ENCODE measurements at places on chromosomes 16 and 17.

DNA sequence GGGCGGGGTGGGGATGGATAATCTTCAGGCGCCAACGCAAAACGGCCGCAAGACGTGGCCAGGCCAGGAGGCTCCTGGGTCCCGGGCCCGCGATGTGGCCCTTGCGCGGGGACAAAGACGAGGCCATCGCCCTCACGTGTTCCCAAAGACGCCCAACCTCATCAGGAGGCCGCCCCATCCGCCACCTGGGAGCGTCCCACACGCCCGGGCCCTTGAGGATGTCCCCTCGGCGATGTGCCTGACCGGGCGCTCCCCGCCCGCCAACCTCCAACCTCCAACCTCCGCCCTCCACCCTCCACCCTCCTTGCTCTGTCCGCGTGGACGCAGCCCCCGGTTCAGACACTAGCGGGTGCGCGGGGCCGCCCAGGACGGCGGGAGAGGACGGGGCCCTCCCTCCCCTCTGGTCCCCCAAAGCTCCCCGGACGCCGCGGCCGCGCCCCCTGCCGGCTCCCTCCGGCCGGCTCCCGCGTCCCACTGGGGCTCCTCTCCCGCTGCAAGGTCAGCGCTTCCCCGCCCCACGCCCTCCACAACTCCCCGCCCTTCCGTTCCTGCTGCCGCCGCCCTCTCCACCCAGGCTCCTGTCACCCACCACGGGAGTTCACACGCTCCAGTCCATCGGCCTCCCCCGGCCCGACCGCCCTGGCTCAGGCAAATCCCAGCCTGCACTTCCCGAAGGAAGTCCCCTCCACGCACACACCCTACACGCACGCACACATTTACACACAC is 250.8 kb upstream of the RPL38 start:
- DNase-seq = no peak

GRCh38 chr17:44385287-44386181 is 3.9 kb downstream of the ITGA2B start:
- peak; percentile 72 for DNase-seq

- DNase-seq = peak; percentile 51
These were observed 633 bp downstream of the TBC1D16 start for GRCh38 chr17:80034791-80035686.

DNA sequence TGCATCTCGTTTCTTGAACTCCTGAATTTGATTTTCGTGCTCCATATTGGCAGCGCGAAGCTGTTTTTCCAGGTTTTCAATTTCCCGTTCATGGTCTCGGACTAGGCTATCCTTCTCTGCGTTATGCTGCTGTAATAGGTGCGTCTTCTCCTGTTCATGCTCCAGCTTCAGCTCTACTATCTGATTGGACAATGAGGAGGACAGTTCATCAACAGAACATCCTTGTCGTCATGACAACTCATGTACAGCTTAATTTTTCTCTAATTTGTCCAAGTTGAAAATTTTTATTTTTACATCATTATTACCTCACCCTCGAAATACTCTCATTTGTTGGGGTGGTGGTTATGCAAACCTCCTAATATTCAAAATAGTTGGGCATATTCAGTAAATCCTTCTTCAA is 289.8 kb downstream of the CEP112 start:
- DNase-seq = no peak

- no peak for DNase-seq
These were observed 23.1 kb downstream of the STAT5A start for GRCh38 chr17:42311240-42312034.

- no peak for DNase-seq
These were observed 233.7 kb upstream of the SDK2 start for GRCh38 chr17:73877962-73878361.

- no peak for DNase-seq
These were observed 33.6 kb upstream of the CDH5 start for GRCh38 chr16:66332634-66333610.

DNA sequence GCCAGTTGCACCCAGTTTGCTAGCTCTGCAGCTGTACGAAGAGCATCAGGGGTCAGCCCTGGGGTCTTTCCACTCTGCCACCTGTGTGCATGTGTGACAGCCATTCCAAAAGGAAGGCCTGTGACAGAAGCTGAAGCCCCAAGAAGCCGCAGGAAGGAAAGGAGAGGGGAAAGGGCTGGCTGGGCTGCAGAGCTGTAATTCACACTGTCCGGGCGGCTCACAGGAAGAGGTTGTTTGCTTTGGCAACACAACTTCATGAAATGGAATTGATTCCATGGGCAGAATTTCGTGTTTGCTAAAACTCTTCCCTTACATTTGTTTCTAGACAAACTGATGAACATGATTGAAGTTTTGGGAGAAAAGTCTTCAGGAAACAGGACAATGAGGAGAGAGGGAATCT is 14.8 kb downstream of the TMEM204 start:
- no peak for DNase-seq

DNA sequence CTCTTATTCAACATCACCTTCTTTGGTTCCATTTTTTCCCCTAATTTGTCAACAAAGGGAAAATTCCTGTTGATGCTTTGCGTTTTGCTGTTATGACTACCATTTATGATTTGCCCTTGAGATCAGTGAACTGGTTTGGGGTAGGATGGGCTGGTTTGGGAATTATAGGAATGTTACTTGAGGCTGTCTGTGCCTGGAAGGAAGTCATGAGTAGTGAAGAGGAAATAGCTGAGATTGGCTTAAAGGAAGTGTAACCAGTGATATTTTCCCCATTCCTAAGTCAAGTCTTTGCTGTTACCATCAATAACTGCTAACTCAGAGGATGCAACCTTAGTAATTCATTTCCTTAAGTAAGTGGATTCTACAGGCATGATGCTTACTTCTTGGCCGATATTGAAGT is 179.2 kb downstream of the MAP2K6 start:
- DNase-seq = no peak

GRCh38 chr16:82735673-82736091 is 108.9 kb downstream of the CDH13 start:
- DNase-seq = no peak

- DNase-seq = no peak
These were observed 87.9 kb downstream of the CLEC16A start for GRCh38 chr16:11032000-11032921.

DNA sequence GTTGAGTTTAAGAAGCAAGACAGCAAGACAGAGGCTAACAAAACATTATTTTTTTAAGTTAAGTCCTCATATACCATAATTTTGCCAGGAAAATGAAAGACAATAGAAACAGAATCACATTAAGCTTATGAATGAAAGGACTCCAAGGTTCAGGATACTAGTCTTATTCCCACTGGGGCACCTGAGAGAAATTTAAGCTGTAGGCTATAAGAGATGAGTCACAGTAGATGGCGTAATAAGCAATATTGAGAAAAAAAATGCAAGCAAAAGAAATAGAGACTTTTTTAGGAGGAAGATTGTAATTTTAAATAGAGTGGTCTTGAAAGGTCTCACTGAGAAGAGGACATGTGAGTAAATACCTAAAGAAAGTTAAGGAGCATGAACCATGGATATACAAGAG is 57.1 kb upstream of the KIF2B start:
- DNase-seq = no peak

- no peak for DNase-seq
These were observed 578.1 kb downstream of the KCNJ18 start for GRCh38 chr17:22270381-22270780.

GRCh38 chr17:80160536-80160935 is 9.3 kb upstream of the CARD14 start:
- DNase-seq = no peak

- DNase-seq = no peak
These were observed 23.5 kb downstream of the CES1 start for GRCh38 chr16:55809386-55809785.

DNA sequence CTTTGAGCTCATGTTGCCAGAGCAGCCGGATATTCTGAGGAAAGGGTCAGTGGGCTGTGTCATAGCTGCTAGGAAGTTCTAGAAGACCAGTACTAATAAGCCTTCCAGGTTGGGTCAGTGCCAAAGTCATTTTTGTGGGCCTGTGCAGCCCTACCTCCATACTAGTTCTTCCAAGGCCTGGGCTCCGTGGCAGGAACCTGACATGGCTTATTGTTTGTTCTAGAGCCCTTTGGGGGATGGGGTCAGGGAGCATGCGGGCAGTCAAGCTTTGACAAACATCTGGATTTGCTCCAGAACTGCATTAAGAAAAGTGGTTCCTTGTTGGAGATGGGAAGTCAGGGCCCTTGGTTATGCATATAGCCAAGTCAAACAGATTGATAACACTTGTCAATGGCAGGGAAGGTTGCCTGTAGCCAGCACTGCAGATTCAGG is 7.6 kb downstream of the ALKBH5 start:
- no peak for DNase-seq

- DNase-seq = no peak
These were observed 1329.9 kb upstream of the GOT2 start for GRCh38 chr16:60064026-60064425.

DNA sequence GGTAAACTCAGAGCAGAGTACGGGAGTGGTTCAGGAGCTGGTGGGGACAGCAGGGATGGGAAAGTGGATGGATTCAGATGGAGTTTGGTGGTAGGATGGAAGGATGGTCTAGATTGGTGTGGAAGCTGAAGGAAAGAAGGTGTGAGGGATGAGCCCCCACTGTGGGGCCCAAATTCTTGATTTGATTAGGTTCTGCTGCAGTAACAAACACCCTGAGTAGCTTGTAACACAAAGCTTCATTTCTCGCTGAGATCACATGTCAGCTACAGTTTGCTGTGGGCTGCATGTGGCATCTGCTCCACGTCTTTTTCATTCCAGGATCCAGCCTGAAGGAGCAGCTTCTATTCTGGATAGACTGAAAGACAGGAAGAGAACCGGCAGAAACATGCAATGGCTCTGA is 143.8 kb downstream of the IRX3 start:
- DNase-seq = no peak

DNA sequence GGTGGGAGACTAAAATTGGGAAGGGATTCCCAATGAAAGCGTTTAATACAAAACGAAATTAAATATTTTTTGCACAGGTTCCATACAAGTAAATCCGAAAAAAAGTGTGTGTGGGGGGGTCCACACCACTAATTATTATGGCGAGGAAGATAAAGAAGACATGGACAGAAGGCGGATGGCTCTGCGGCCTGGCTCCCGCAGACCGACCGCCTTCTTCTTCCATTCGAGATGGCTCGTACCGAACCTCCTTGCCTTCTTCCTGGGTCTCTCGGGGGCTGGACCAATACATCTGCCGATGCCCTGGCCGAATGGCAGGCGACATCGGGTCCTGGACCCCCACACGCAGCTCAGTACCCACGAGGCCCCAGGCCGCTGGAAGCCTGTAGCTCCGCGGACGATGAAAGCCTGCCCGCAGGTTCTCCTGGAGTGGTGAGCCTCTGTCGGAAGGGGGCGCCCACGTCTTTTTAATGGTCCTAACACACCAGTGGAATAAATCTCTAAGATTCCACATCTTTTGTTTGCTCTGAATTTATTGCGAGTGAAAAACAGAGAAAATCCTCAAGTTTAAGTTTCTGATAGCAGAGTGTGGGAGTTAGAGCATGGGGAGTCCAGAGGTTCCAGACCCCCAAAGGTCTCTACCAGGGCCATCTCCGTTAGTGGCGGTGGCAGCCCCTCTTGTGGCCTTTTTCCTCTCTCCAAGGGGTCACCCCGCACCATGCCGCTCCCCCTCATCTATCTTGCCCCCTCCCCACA is 1.4 kb downstream of the PRAC2 start:
- peak; percentile 65 for DNase-seq

DNA sequence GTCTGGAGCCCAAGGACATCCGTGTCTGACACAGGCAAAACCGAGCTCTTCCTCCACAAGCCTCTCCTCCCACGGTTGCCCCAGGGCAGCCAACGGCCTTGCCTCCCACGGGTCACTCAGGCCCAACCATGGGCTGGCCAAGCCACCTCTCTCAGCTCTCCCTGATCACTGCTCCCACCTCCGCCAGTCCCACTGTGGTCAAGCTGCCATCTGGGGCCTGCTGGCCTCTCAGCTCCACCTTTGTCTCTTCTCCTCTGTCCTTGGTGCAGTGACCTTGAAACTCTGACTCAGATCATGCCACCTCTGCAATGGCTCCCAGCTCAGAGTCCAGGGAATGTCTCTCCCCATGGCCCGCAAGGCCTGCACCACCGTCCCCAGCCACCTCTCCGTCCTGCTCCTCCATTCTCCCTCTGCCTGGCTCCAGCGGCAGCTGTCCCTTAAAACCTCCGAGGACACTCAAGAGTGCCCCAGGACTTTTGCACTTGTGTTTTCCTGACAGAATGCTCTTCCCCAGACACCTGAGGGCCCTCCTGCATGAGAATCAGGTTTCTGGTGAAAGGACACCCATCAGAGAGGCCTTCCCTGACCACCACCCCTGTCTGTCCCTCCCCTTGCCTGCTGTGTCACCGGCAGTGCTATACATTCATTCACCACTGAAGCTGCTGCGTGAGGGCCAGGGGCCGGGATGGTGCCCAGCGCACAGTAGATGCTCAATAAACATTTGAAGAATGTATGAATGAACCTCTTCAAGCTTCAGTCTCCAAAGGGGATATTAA is 19.3 kb downstream of the PEMT start:
- no peak for DNase-seq

GRCh38 chr17:59627770-59628171 is 8.1 kb downstream of the CLTC start:
- no peak for DNase-seq

- no peak for DNase-seq
These were observed 1540.3 kb downstream of the CDH11 start for GRCh38 chr16:63581570-63581969.

DNA sequence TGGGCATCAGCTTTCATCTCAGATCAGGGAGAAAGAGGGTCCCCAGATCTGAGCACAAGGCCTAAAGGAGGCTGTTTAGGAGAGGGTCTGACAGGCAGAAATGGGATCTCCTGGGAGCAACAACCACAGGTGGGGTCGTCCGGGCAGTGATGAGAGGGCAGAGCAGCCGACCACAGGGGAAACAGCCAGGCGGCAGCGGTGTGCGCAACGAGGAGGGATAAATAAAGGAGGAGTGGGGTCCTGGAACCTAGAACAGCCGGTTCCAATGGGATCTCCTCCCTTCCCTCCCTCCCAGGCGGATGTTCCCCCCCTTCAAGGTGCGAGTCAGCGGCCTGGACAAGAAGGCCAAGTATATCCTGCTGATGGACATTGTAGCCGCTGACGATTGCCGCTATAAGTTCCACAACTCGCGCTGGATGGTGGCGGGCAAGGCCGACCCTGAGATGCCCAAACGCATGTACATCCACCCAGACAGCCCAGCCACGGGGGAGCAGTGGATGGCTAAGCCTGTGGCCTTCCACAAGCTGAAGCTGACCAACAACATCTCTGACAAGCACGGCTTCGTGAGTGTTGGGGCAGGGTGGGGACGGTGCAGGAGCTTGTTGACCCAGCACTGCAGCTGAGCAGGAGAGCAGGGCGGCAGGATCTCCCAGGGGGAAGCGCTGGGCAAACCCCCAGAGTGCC is 1.9 kb downstream of the TBX2 start:
- DNase-seq = no peak

Data from central memory CD4-positive, alpha-beta T cell (primary cell).